ENCODE measurements at places on chromosomes 16 and 17.

- peaks cover 4% of the 10 kb centered on the region for H3K4me1 ChIP-seq
- peaks cover 34% of the 10 kb centered on the region for H3K27me3 ChIP-seq
- no peaks in the 10 kb centered on the region for H3K36me3 ChIP-seq
- H3K27ac ChIP-seq, result peak overlapping the region; percentile 34
Observed at GRCh38 chr17:20156196-20157000, 147.2 kb downstream of the SPECC1 start.

- peaks cover 27% of the 10 kb centered on the region for H3K27me3 ChIP-seq
- no peaks in the 10 kb centered on the region for H3K4me1 ChIP-seq
- no peak overlapping the region for H3K4me3 ChIP-seq
- H3K27ac ChIP-seq, result no peak overlapping the region
- H3K36me3 ChIP-seq, result no peaks in the 10 kb centered on the region
Observed at GRCh38 chr16:74738816-74739215, 35.8 kb downstream of the FA2H start.

DNA sequence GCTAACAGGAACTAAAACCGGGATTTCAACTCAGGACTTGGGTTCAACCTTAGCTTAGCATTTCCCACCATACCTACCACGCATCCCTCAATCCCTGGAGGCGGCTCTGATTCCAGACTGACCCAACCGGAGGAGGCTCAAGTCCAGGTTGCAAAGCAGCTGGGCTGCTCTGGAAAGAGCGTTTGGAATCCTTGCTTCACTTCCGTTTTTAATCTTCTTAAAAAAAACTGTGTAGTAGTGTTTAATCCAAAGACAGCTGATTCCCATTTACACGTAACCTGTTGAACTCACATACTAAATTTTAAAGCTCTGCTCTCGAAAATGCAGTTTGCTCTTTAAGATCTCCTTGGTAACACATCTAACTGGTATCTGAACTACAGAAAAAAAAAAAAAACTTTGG lies 50.0 kb downstream of the NXN start:
- no peaks in the 10 kb centered on the region for H3K4me1 ChIP-seq
- H3K36me3 ChIP-seq, result no peaks in the 10 kb centered on the region
- DNase-seq, result no peak
- peaks cover 21% of the 10 kb centered on the region for H3K27me3 ChIP-seq

GRCh38 chr17:79301469-79301868 lies 226.8 kb downstream of the ENGASE start:
- no peak for DNase-seq
- H3K27ac ChIP-seq, result no peak overlapping the region
- no peaks in the 10 kb centered on the region for H3K36me3 ChIP-seq
- H3K27me3 ChIP-seq, result peaks cover 20% of the 10 kb centered on the region

DNA sequence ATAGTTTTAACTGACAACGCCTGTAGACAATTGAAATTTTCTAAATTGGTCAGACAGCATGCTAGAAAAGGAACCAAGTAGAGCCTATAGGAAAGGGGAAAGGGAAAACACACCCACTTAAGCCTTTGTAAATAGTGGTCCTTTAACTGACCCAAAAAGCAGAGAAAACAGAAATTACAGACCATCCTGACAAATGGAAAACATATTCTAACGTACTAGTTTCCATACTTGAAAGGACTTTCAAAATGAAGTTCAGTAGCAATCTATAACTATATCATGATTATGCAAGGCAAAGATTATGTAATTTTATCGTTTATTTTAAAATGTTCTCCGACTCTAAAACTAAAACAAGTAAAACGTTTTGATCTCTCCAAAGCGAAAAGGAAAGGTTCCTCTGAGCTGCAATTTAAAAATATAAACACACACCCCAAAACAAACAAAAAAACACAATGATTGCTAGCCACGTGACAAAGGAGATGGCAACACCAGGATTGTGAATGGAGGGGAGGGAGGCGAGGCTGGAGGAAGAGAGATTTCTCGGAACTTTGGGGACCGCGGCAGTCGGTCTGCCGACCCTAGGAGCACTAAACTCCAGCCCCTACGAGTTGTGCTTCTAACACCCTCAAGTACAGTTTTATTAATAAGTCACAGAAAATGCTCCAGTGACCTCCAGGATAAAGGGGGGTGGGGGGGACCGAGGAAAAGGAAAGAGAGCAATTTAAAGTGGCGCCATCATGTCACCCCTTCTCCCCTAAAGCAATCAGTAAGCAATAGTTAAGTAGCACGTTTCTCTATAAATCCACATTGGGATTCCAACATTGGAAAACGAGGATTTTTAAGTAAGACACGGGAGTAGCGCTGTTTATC lies 1.7 kb downstream of the KANSL1 start:
- peak overlapping the region; percentile 98 for H3K27ac ChIP-seq
- peak overlapping the region; percentile 89 for H3K4me3 ChIP-seq
- no peaks in the 10 kb centered on the region for H3K27me3 ChIP-seq
- peaks cover 30% of the 10 kb centered on the region for H3K36me3 ChIP-seq

DNA sequence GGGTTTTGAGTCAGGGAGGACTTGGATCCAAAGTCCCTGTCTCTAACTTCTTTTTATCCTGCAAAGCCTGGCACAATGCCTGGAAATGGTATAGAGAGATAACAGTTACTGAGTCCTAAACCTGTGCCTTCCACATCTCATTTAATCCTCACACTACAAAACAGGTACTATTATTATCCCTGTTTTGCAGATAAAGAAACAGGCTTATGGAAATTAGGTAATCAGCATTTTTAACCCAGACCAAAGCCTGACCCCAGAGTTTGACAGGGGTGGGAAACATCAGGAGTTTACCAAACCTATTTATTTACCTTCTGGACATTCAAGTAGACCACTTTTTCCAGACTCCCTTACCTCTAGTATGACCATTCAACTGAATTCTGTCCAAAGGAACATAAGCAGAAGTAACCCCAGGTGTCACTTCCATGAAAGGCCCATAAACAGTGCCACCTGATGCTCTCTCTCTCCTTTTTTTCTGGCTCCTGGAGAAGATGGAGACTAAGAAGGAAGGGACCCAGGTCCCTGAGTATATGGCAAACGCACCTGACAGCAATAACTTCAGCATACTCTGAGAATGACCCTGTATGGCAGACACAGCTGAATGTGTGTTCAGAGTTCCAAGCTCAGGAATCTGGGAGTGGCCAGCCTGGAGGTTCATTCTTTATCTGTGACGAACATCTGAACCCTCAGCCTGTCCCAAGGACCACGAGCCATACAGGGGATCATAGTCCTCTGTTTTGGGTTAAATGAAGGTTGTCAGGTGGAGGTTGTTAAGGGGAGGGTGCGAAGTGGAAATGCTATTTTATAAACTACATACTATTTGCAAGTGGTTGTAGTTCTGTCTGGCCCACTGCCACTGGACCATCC lies 62.7 kb downstream of the HLF start:
- no peaks in the 10 kb centered on the region for H3K4me1 ChIP-seq
- H3K4me3 ChIP-seq, result no peak overlapping the region
- H3K27me3 ChIP-seq, result peaks cover 27% of the 10 kb centered on the region
- no peak for DNase-seq

- no peak overlapping the region for H3K4me3 ChIP-seq
- no peak overlapping the region for H3K27ac ChIP-seq
- H3K4me1 ChIP-seq, result no peaks in the 10 kb centered on the region
- H3K36me3 ChIP-seq, result no peaks in the 10 kb centered on the region
- no peak for DNase-seq
Observed at GRCh38 chr17:62692159-62692651, 64.7 kb downstream of the MRC2 start.

- H3K27me3 ChIP-seq, result no peaks in the 10 kb centered on the region
- H3K4me3 ChIP-seq, result no peak overlapping the region
- H3K27ac ChIP-seq, result no peak overlapping the region
- H3K36me3 ChIP-seq, result peaks cover 13% of the 10 kb centered on the region
Observed at GRCh38 chr17:32222621-32223020, 43.0 kb upstream of the RHBDL3 start.

DNA sequence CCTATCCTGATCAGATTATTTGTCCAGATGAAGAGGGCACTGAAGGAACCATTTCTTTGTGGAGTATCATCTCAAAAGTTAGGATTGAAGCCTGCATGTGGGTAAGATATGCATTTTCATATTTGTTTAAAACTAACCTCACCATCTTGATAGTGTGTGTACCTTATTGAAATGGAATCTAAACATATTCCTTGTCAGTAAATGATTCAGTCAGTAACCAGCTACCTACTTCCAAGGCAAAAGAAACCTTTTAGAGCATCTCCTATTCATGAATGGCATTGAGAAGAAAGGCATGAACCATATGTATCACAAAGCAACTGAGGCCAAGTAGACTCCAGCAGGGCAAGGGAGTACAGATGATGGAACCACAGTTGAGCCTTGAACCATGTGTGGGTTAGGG lies 57.6 kb downstream of the VMP1 start:
- no peak for DNase-seq
- H3K27me3 ChIP-seq, result no peaks in the 10 kb centered on the region
- peaks cover 54% of the 10 kb centered on the region for H3K36me3 ChIP-seq
- H3K27ac ChIP-seq, result no peak overlapping the region

- H3K27ac ChIP-seq, result no peak overlapping the region
- no peaks in the 10 kb centered on the region for H3K4me1 ChIP-seq
- H3K4me3 ChIP-seq, result no peak overlapping the region
- H3K36me3 ChIP-seq, result no peaks in the 10 kb centered on the region
- DNase-seq, result no peak
- peaks cover 6% of the 10 kb centered on the region for H3K27me3 ChIP-seq
Observed at GRCh38 chr16:19929062-19929511, 44.4 kb upstream of the GPRC5B start.

DNA sequence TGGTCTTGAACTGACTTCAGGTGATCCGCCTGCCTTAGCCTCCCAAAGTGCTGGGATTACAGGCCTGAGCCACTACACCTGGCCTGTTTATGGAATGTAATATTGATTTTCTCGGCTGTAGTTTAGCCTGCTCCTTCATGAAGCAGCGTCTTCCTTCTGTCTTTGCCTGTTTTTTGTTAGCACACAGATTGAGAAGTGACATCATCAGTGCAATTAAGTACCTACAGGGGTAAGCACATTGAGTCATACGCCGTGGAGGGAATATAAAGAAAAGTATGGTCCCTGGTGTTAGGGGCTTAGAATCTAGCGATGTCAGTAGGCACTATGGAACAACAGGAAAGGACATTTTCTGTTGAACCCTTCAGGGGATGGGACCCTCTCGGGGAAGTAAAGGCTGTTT lies 48.7 kb upstream of the SEC14L1 start:
- no peak for DNase-seq
- no peaks in the 10 kb centered on the region for H3K27me3 ChIP-seq
- peak overlapping the region; percentile 7 for H3K4me3 ChIP-seq
- H3K36me3 ChIP-seq, result peaks cover 42% of the 10 kb centered on the region
- H3K4me1 ChIP-seq, result peaks cover 60% of the 10 kb centered on the region
- no peak overlapping the region for H3K27ac ChIP-seq

- peaks cover 86% of the 10 kb centered on the region for H3K4me1 ChIP-seq
- peak overlapping the region; percentile 45 for H3K27ac ChIP-seq
- H3K36me3 ChIP-seq, result peaks cover 5% of the 10 kb centered on the region
- no peak overlapping the region for H3K4me3 ChIP-seq
Observed at GRCh38 chr16:8948831-8949230, 14.9 kb downstream of the USP7 start.

GRCh38 chr16:77780378-77780837 lies 8.0 kb upstream of the VAT1L start:
- H3K27ac ChIP-seq, result no peak overlapping the region
- peaks cover 3% of the 10 kb centered on the region for H3K27me3 ChIP-seq
- H3K36me3 ChIP-seq, result no peaks in the 10 kb centered on the region
- DNase-seq, result no peak

GRCh38 chr17:72592967-72593325 lies 472.1 kb downstream of the SOX9 start:
- DNase-seq, result no peak
- H3K36me3 ChIP-seq, result peaks cover 3% of the 10 kb centered on the region
- H3K4me1 ChIP-seq, result peaks cover 35% of the 10 kb centered on the region
- no peak overlapping the region for H3K27ac ChIP-seq
- H3K4me3 ChIP-seq, result no peak overlapping the region

GRCh38 chr17:71409137-71409536 lies 711.7 kb upstream of the SOX9 start:
- DNase-seq, result no peak
- H3K4me1 ChIP-seq, result no peaks in the 10 kb centered on the region
- H3K27ac ChIP-seq, result no peak overlapping the region
- no peaks in the 10 kb centered on the region for H3K36me3 ChIP-seq
- H3K4me3 ChIP-seq, result no peak overlapping the region
- H3K27me3 ChIP-seq, result no peaks in the 10 kb centered on the region

GRCh38 chr17:45218895-45219661 lies 2.6 kb upstream of the FMNL1 start:
- H3K4me3 ChIP-seq, result peak overlapping the region; percentile 86
- peaks cover 44% of the 10 kb centered on the region for H3K36me3 ChIP-seq
- DNase-seq, result peak; percentile 91
- H3K4me1 ChIP-seq, result peaks cover 33% of the 10 kb centered on the region
- peak overlapping the region; percentile 85 for H3K27ac ChIP-seq
- H3K27me3 ChIP-seq, result no peaks in the 10 kb centered on the region

GRCh38 chr17:40069751-40070708 lies 7.3 kb downstream of the THRA start:
- peak; percentile 45 for DNase-seq
- H3K27me3 ChIP-seq, result peaks cover 8% of the 10 kb centered on the region
- H3K4me3 ChIP-seq, result peak overlapping the region; percentile 26
- peaks cover 39% of the 10 kb centered on the region for H3K4me1 ChIP-seq
- H3K36me3 ChIP-seq, result no peaks in the 10 kb centered on the region

DNA sequence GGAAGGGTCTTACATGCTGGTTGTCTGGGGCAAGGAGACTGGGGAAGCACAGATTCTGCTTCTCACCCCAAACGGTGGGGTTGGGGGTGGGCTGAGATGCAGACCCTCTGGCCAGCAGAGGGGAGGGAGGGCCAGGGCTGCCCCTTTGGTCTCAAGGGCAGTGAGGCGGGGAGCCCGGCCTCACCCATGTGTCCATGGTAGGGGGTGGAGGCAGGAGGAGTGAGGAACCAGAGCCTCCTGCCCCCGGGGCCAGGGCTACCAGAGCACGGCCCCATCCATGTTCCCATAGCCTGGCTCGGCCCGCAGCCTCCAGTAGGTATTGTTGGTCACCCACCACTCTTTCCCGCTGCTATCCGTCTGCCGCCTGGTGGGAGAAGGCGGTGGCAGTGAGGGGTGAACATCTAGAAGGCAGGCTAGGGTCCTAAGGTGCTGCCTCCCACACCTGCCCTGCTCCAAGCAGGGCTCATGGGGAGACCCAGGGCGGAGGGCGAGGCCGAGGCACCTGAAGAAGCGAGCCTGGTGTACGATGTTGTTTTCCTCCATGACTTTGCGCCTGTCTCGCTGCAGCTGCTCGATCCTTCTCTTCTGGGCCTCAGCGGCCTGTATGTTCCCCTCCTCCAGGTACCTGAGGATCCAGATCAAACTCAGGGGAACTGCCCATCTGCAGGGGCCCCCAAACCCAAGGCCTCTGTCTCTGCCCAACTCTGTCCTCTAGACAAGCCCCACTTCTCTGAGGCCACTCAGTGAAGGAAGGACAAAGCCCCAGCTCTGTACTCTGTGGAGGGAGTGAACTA lies 13.4 kb downstream of the OSBPL7 start:
- peaks cover 35% of the 10 kb centered on the region for H3K36me3 ChIP-seq
- H3K27ac ChIP-seq, result no peak overlapping the region
- peaks cover 11% of the 10 kb centered on the region for H3K27me3 ChIP-seq
- H3K4me1 ChIP-seq, result no peaks in the 10 kb centered on the region
- no peak for DNase-seq

DNA sequence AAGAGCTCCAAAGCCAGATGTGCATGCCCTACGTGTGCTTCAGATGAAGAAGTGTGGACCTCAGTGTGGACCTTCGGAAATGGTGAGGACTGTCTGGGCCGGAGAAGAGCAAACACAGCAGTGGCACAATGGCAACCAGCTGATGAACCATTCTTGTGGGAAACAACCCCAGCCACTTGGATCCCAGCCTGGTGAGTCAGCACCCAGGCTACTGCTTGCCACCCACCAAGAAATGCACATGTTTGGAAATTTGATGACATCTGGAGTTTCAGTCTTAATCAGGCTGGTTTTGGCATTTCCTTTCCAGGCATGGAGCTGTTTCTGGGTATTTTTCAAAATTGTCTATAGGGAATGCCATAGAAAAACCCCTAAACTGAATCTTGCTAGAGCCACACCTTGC lies 42.7 kb downstream of the DYNLRB2 start:
- peaks cover 65% of the 10 kb centered on the region for H3K4me1 ChIP-seq
- H3K36me3 ChIP-seq, result peaks cover 36% of the 10 kb centered on the region
- H3K4me3 ChIP-seq, result no peak overlapping the region
- peak; percentile 34 for DNase-seq
- H3K27ac ChIP-seq, result no peak overlapping the region

All from activated naive CD4-positive, alpha-beta T cell treated with anti-CD3 and anti-CD28 coated beads, Interleukin-2, amount 10 ng/mL, durations not matched to agents 7 days and 5 days (primary cell).